ENCODE measurements at places on chromosomes 2 and 18.

GRCh38 chr2:128346291-128347170 is 27.9 kb upstream of the HS6ST1 start:
- no peak for DNase-seq

GRCh38 chr2:62794791-62795190 is 89.3 kb downstream of the EHBP1 start:
- DNase-seq, result no peak

DNA sequence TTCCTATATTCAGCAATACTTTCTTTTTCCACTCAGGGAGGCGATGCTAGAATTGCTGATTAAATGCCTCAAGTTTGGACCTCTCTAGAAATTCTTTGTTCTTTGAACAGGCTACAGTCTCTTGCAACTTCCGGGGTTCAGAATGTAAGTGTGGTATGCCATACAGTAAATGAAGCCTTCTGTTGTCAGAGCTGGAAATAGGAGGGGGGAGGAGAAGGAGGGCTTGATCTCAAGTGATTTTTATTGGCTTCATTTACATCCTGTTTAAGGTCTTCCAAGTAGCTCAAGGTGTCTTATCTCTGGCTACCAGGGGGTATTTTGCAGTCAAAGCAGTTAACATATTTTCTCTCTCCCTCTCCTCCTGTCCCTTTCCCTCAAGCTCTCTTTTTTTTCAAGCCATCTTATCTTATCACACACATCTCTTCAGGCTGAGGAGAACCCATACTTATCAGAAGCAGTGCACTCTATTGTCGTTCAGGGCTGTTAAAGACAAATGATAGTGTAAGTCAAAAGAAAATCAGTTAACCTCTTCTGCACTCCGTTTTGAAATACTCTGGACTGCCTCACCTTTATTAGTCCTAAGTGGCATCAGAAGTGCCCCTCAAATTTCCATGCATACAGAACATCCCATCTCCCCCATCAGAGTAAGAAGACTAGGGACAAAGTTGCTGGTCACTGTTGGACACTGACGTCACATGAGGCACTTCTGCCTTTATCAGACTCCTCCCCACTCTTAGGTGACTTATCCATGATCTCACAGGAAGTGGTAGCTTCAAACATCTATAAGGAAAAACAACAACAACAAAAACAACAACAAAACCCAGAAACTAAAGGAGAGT is 112.2 kb downstream of the ZNF521 start:
- DNase-seq, result peak; percentile 95

- no peak for DNase-seq
Measured at GRCh38 chr18:33755931-33756560, 178.0 kb downstream of the ASXL3 start.

DNA sequence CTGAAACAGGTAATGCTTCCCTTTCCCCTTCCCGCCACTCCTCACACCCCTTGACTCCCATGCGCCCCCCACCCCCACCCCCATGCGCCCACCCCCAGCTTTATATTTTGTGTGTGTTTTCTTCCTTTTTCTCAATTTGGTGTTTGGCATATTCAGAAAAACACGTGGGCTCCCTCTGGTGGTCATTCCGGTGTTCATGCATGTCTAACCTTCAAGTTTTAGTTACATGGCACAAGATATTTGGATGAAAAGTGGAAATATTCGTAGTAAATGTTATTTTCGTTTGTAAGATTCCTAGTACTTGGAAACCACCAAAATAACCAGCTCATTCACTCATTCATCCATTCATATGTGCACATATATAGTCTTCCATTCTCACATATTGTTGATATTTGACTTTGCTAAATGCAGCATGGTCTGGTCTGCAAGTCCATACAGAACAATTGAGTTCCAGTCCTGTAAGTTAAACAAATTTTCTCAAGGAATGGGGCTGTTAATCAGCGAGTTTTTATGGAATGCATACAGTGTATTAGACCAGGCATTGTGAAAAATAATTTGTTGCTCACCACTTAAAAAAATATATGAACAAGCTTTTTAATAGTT is 143.6 kb upstream of the MAP3K20 start:
- peak; percentile 70 for DNase-seq

- DNase-seq, result no peak
Measured at GRCh38 chr2:135925571-135925970, 49.3 kb upstream of the MCM6 start.

GRCh38 chr2:203739351-203739750 is 32.9 kb downstream of the CD28 start:
- no peak for DNase-seq

GRCh38 chr18:62749389-62749788 is 34.0 kb downstream of the PHLPP1 start:
- DNase-seq, result no peak

GRCh38 chr2:190501702-190502407 is 32.7 kb downstream of the NEMP2 start:
- DNase-seq, result no peak

GRCh38 chr18:76752400-76752799 is 70.0 kb upstream of the ZNF236 start:
- DNase-seq, result no peak

DNA sequence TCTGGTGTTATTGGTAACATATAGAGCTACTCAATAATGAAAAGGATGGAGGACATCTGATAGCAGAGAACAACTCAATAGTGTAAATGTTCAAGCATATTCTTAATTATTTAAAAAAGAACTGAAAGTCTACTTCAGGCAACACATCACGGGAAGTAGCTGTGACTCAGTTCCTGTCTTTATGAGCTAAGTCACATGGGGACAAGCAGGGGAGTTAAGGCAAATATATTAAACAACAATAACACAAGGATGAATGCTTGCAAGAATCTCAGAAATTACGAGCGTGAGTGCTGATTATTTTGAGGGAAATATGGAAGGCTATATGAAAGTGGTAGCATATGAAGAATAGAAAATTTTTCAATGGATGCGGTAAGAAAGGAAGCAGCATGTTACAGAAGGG is 4.0 kb upstream of the HNMT start:
- no peak for DNase-seq

- DNase-seq, result no peak
Measured at GRCh38 chr2:208135794-208136715, 6.4 kb upstream of the CRYGC start.

DNA sequence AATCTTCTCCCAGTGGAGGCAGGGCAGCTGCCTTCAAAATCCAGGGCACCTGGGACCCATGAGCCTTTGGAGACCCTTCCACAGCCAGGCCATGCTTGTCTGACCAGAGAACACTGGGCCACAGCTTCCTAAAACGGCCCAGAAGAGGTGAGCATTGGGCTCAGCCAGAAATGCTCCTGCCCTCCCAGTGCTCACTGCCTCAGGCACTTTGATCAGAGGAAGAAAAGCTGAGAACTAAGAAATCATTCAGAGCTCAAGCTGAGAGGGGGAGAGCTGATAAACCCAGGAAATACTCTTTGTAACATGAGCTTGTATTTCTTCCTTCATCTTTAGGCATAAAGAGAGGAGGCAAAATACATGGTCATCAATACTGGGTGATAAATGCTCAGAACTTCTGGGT is 365.5 kb upstream of the KLHL29 start:
- no peak for DNase-seq

DNA sequence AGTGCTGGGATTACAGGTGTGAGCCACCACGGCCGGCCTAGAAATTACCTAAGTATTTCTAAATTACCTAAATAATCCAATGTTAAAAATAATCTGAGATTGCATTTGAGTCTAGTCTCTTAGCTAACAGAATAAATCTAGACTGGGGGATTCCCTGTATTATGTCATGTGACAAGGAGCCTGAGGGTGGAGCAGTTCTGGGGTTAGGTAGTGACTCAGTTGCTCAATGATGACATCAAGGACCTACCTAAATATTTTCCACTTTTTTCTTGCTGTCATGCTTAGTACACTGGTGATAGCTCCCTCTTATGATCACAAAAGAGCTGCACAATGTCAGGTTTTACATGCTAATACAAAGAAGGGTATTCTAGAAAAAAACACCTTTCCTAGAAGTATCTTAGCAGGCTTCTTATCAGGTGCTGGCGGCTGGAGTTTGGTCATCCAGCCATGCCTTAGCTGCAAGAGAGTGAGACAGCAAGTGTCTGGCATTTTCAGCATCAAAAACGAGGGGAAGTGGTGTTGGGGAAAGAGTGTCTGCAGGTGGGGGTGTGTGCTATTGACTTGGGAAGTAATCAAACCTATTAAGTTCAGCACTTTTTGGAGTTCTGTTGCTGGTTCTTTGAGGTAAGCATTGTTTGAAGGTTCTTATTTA is 17.5 kb upstream of the CEP192 start:
- DNase-seq, result no peak
